ENCODE measurements at places on chromosomes 2 and 18.

- DNase-seq, result no peak
These were observed 9.4 kb downstream of the MAP3K19 start for GRCh38 chr2:135037831-135038230.

DNA sequence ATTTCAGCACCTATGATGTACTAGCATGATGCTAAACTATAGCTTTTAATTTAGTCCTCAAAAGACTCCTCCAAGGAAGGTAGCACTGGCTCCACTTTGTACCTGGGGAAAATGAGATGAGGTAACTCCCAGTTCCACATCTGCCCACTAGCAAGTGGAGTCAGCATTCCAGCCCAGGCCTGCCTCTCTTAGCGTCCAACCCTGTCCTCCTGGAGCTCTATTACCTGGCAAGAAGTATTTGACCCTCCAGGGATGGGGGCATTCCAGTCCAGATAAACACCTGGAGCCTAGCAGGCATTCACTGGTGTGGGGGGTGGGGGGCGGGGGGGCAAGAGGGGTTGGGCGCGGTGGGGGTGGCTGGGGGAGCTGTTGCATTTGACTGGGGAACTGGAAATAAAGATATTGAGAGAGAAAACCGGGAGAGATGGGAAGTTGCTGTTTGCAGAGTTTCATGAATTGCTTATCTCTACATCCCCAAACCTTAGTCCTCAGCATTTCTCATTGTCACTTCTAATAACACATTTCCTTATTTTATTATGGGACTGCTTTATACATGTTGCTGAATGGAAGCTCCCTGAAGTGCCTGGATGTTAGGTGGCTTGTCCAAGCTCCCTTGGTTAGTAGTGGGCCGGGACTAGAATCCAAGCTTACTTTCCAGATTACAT is 22.0 kb upstream of the FZD5 start:
- DNase-seq, result no peak

- no peak for DNase-seq
These were observed 17.5 kb upstream of the HPCAL1 start for GRCh38 chr2:10285191-10285555.

GRCh38 chr2:195663007-195663406 is 6.0 kb downstream of the SLC39A10 start:
- no peak for DNase-seq

DNA sequence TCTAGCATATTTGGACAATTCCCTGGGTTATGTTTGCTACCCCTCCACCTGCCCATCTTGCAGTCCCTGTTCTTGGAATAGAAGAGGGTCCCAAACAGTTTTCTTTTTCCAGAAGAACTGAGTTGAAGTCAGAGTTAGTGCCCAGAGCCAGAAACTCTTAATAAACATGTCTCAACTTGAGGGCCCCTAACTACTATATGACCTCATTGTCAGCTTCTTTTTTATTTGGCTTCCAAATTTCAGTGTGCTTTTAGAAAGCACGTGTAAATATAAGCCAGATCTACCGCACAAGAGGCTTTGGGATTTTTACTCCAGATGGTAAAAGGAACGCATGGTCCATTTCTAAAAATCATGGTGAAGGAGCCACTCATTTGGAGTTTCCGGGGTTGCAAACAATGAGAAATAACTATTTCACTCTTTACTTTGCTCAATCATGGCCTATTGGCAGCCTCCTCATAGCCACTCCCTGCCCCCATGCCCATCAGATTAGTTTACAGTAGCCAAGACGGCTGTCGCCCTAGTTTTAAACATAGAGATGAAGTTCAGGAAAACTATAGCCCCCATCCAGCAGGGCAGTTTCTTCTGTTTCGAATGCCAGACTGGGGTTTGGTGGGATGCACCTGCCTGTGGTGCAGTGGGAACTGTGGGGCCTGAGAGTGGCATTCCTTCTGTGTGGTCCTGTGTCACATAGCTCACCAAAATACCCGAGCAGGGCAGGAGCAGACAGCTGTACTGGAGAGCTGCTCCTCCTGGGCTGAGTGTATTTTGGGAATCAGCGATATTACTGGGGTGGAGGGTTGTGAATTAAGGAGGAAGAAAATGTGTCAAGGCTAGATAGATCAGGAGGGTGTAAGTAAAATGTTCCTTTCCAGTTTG is 1.7 kb downstream of the MAPRE3 start:
- no peak for DNase-seq

- DNase-seq, result no peak
These were observed 42.8 kb downstream of the LIMS1 start for GRCh38 chr2:108577099-108577498.

- DNase-seq, result no peak
These were observed 3.2 kb upstream of the LIMS2 start for GRCh38 chr2:127678531-127678930.

DNA sequence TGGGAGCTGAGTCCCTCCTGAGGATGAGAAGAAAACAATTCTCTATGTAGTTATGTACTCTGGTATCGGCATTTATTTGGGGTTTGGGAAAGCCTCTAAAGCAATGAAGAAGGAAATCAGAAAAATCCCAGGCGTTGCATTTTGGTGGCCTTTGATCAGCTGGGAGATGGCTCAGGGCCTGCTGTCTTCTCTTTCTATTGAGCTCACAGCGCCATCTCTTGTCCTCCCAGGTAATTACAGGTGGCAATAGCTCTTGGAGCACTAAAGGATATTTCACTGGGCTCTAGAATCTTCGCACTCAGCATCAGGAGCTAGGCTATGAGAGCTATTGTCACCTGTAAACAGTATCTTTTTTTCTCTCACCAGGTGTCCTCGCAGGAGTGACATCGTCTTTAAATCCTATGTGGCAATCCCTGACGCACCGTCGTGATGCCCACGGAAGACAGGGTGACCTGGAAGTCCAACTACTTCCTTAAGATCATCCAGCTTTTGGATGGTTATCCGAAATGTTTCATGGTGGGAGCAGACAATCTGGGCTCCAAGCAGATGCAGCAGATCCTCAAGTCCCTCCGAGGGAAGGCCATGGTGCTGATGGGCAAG is 76.1 kb upstream of the PMAIP1 start:
- DNase-seq, result peak; percentile 82

DNA sequence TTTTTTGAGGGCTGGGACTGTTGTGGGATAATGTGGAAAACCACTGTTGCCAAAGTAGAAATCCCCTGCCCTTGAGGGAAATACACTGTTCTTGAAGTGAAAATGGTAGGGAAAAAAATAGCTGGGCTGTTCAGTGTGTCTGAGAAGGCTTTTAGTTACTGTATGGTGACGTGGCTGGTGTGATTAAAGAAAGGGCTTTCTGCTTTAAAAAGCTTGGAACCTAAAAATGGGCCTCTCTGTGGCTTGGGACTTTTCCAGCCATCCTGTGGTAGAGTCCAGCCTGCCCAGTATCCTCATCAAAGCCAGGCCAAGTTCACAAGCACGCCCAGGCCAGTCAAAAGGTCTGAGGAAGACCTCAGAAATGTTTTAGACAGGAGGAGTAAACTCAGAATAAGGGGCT is 6.8 kb downstream of the MGAT5 start:
- DNase-seq, result peak; percentile 85

GRCh38 chr2:143603035-143603655 is 473.9 kb downstream of the ARHGAP15 start:
- DNase-seq, result no peak

DNA sequence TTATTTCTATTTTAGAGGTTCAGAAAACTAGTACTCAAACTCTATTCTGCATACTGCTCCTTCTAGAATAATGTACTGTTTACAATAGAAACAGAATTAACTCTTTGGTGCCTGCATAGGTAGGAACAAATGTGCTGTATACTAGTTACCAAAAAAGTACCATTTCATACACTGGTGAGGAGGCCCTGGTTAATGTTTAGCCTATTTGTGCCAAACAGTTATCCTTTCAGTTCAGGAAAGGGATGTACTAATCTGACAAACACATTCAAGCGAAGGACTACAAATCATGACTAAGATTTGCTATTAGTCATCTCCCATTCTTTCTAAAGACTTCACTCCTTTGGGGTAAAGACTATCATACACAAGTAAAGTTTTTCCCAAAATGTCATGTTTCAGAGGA is 47.4 kb downstream of the EXOC6B start:
- peak; percentile 16 for DNase-seq

DNA sequence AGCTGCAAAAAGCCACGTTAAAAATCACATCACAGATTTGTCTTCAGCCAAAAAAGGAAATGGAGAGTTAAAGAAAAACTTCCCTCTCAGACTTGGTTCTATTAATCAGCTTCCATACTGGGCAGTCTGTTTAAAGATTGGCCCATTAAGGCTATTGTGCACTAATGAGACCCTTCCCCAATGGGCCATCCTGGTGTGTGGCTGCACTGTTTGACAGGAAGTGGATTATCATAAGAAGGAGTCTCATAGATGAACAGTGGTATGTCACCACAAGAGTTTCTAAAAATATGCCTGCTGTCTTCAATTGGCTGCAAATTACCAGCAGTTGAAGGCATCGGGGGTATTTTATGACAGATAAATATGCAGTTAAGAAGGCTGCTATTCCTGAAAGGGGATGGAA is 247.6 kb upstream of the THSD7B start:
- DNase-seq, result no peak

DNA sequence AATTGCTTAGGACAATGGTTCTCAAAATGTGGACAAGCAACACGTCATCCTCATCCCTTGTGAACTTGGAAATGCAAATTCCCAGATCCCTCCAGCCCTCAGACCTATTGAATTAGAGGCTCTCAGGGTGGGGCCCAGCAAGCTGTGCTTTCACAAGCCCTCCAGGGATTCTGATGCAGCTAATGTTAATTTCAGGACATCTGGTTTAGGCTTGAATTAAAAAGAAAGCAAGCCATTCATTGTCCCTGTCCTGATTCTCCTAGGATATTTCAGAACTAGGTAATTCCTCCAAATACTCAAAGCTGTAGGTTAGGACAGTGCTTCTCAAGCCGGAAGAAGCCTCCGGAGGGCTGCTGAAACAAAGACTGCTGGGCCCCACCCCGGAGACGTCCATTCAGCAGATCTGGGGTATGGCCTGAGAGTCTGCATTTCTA is 26.0 kb upstream of the GLI2 start:
- DNase-seq, result no peak

DNA sequence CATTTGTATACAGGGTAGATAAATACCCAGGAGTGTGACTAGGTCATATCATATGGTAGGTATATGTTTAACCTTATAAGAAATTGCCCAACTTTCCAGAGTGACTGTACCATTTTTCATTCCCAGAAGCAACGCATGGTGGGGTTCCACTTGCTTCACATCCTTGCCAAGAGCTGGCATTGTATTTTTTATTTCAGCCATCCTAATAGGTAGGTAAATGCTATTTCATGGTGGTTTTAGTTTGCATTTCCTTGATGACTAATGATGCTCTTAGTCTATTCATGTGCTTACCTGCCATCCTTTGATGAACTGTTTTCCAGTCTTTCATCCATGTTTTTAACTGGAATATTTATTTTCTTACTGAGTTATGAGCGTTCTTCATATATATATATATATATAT is 51.9 kb downstream of the MAP4K3 start:
- DNase-seq, result no peak

- peak; percentile 12 for DNase-seq
These were observed 563.2 kb downstream of the RNF144A start for GRCh38 chr2:7480431-7480830.

DNA sequence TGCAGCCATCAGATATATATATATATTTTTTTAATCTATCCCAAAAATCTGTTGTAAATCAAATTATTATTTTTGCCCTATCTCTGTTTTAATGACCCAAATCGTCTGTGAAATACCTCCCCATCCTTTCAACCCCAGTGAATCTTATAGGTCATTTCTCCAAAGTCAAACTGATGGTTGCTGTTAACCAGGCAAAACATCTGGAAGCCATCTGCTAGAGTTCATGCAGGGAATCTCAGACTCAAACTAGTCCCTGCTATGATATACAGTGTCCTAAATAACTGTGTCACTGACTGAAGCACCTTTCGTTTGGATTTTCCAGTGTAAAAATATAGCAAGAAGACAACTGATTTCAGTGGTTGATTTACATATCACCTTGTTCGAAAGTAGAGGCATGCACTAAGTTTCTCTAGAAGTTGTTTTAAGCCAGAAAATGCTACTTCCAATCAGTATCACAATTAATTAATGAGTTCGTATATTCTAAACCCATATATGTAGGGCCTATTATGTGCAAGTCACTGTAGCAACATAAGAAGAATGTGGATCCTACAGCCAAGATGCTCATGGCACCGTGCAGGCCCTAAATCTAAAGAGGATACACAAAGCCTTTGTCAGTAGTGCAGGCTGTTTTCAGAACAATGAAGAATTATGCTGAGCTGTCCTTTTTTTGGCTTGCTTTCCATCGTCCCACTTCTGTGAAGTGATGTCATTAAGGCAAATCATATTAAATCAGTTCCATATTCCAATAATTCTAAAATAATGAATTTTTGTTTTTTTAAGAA is 566.0 kb downstream of the STK39 start:
- peak; percentile 3 for DNase-seq

DNA sequence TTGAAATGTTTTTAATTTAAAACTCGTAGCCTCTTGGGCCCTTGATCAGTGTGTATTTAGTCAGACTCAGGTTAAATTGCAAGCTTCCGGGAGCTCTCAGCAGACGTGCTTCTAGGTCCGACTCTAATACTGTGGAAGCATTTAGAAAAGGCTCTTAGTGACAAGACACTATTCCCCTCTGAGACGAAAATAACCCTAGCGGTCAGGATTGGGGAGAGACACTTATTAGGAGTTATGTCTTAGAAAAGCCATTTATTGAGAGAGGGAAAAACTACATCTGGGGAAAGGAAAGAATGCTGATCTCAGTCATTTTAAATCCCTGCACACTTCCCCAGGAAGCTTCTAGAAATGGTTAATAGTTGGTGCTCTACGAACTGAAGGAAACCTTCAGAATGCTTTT is 110.5 kb upstream of the NCK2 start:
- DNase-seq, result no peak

DNA sequence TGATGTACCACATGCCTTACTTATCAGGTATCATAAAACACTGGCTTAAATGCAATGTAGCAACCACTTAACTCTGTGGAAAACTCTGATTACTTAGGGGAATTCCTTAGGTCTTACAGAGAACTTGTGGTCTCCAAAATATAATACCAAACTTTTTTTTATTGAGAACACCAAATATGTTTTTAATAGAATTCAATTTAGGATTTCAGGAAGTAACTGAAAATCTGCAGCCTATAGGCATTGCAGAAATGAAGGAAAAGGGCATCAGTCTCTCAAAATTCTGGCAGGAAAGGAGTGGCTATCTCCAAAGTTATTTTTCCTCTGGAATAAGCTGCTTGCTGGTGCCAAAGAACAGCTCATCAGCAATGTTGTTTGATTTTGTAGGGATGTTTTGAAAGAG is 105.3 kb upstream of the UGP2 start:
- peak; percentile 78 for DNase-seq

DNA sequence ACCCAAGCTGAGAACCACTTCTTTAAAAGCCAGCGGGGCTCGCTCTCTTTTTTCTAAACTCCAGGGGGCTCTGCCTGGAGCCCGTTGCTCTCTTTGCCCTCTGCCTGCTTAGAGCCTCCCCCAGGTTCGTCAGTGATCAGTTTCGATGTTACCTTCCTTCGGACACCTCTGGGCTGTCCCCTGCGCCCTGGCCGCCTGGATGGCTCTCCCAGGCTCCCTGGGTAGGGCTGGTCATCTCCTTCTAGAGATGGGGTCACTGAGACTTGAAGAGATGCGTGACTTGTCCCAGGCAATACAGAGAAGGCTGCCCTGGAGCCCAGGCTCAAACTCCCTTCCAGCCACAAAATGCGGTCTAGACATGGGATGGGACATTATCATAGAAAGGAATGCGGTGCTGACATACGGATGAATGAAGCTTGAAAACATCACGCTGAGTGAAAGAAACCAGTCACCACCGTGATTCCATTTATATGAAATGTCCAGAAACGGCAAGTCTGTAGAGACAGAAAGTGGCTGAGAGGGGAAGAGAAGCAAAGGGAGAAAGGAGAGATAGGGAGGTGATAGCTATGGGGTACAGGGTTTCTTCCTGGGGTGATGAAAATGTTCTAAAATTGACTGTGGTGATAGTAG is 14.6 kb downstream of the KCNF1 start:
- peak; percentile 56 for DNase-seq

- no peak for DNase-seq
These were observed 757 bp downstream of the HDHD2 start for GRCh38 chr18:47149457-47150028.

Data from fibroblast of skin of abdomen (primary cell).